ENCODE measurements at places on chromosomes 12 and 14. TPM values are rescaled to one million over a fixed set of nuclear protein-coding genes. Genes with fewer than 3 reads are reported as not detected.

DNA sequence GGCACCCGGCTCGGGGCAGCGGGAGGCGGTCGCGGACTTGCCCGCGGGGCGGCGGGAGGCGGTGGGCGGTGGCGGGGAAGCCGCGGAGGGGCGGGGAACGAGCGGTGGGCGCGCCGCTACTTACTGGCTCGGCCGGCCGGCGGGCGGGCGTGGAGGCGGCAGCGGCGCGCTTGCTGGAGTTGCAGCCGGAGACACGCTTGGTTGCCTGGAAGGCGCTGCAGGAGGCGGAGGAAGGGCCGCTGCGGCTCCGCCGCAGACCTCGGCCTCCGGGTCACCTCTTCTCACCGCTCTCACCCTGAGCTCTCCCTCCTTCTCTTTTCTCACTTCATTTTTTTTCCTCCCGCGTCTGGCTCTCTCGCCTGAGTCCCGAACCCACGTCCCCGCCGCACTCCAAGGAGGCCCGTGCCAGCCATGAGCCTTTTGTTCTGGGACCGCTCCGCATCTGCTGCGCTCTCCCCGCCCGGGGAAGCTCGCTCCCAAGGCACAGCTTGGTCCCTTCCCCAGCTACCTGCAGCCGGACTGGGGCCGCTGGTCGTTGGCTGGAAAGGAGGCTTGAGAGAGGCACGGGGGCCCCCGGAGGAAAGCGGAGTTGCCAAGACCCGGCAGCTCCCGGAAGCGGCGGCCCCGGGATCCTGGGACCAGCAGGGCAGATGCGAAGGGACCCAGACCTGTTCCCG, 592 bp upstream of the KCNK10 start:
- DNase-seq, result no peak

The CLBA1 gene
- total RNA-seq, result 3.9 TPM

The RARG gene
- 11.1 TPM for total RNA-seq

DNA sequence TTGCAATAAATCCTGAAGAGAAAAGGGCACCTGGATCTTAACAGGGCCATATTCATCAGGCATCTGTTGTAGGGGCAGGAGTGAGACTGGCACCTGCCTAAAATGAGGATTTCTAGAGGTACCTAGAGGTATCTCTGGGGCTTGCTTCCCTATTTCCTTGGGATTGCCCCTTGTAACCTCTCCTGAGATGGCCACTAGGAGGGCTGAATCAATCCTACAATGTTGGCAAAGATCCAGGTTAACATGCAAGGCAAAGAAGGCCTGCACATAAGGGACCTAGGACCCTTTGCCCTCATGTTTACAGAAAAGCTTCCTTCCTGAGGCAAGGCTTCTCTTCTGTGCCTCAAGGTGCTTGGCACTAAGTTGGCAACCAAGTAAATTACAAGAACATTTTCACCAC, 25.8 kb upstream of the CLEC4E start:
- no peak for DNase-seq

- no peak for DNase-seq
These were observed 26.0 kb upstream of the RIMBP2 start for GRCh38 chr12:130742112-130742511.

DNA sequence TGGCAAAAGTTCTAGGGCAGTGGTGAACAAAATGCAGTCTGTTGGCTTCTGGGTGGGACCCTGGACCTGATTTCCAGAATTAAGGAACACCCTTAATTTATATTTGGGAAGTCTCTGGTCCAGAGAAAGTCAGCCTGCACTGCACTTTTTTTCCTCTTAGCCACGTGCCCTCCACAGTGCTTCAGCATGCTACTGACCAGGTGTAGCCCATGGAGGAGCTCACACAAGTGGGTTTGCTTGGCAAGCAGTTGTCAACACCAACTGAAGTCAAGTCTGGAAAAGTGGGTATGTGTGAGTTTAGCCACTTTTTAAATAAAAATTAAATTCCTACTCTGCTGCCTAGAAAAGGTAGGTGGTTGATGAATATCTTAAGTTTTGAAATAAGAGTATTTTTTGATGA, 111.3 kb downstream of the DAAM1 start:
- no peak for DNase-seq

DNA sequence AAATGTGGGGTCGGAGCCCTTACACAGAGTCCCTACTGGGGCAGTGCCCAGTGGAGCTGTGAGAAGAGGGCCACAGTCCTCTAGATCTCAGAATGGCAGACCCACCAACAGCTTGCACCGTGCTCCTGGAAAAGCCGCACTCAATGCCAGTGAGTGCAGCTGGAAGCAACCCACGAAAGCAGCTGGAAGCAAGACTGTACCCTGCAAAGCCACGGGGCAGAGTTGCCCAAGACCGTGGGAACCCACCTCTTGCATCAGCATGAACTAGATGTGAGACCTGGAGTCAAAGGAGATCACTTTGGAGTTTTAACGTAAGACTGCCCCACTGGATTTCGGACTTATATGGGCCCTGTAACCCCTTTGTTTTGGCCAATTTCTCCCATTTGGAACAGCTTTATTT, 12.3 kb downstream of the GTF2A1 start:
- no peak for DNase-seq

- DNase-seq, result no peak
These were observed 73.8 kb downstream of the RASSF8 start for GRCh38 chr12:26032290-26032689.

The TGFB3 gene
- 1.8 TPM for total RNA-seq

The TMEM30B gene
- total RNA-seq, result not detected

The NUDT14 gene
- 4.0 TPM for total RNA-seq

GRCh38 chr14:81350344-81351130, 49.6 kb downstream of the STON2 start:
- DNase-seq, result no peak

DNA sequence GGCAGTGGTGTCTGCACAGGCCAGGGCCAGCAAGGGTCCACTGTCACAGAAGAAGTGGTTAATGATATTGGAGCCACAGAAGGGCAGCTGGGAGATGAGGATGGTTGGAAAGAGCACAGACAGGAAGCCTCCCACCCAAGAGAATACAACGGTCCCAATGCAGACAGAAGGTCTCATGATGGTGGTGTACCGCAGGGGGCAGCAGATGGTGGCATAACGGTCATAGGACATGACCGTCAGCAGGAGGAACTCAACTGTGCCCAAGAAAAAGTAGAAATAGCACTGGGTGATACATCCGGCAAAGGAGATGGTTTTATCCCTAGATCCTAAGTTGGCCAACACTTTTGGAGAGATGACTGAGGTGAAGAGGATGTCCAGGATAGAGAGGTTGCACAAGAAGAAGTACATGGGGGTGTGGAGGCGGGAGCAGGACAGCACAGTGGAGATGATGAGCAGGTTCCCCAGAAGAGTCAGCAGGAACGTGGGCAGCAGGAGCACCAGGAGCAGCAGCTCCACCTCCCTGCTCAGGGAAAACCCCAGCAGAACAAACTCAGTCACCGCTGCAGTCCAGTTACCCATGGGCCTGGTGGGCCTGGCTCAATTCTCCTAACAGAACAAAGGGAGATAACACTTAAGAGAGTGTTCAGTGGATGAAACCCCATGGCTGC, 9.8 kb downstream of the OR6J1 start:
- DNase-seq, result no peak

DNA sequence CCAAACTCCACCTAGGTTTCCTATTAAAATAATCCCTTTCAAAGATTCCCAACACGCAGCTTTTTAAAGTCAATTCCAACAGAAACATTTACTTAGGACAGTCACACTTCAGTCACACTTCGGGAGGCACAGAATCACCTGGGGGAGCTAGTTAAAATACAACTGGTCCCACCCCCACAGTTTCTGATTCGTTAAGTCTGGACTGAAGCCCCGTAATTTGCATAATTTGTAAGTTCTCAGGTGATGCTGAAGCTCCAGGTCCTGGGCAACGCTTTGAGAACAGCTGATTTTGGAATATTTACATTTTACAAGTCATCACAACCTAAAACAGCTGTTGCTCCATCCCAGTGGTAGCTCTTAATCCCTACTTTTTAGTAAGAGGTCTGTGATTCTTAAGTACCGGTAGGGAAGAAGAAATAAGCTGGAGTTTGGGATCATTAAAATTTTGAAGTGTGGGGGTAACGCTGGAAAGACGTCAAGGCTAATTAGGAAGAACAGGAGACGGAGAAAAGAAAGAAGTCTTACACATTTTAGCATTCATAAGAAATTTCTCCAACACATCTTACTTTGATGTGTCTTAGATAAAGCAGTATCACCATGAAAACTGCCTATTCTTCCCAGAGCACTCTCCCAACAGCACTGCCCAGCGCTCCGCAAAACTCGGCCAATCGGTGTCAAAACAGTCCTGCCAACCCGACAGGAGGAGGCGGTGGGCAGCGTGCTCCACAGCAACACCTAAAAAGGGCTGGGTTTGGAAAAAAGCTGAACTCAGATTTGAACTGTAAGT, 1.1 kb downstream of the IPO8 start:
- DNase-seq, result peak; percentile 39

GRCh38 chr14:51684760-51685159, 33.0 kb downstream of the FRMD6 start:
- DNase-seq, result no peak

The GPR65 gene
- total RNA-seq, result under 0.01 TPM

- no peak for DNase-seq
These were observed 76.2 kb upstream of the KCNA1 start for GRCh38 chr12:4833524-4833923.

The EXD2 gene
- total RNA-seq, result 12.2 TPM

GRCh38 chr14:88802596-88802995, 9.8 kb upstream of the EML5 start:
- DNase-seq, result no peak
